Chondrocyte (in vitro differentiated cells): ENCODE measurements at places on chromosomes 7 and 10. TPM values are rescaled to one million over a fixed set of nuclear protein-coding genes. Genes with fewer than 3 reads are reported as not detected.

The GNGT1 gene
- not detected in 3 replicates for total RNA-seq

The ZNF107 gene
- total RNA-seq, result 1.7 to 3.3 TPM (median 1.9 TPM) in 3 replicates

The PRPF18 gene
- total RNA-seq, result 13.4 to 20.9 TPM (median 14.9 TPM) in 3 replicates

The MKX gene
- 19.2 to 28.8 TPM (median 22.1 TPM) in 3 replicates for total RNA-seq

The SFMBT2 gene
- total RNA-seq, result 1.8 to 2.0 TPM (median 1.9 TPM) in 3 replicates

The OR6V1 gene
- not detected in 3 replicates for total RNA-seq

The SLC26A5 gene
- not detected in 3 replicates for total RNA-seq

The MSS51 gene
- total RNA-seq, result 1.4 to 3.4 TPM (median 2.1 TPM) in 3 replicates

The FAM180A gene
- 0.27 to 1.4 TPM (median 0.31 TPM) in 3 replicates for total RNA-seq

The CBLL1 gene
- total RNA-seq, result 15.6 to 20.7 TPM (median 17.4 TPM) in 3 replicates

The RAPGEF5 gene
- total RNA-seq, result 0.53 to 2.2 TPM (median 1.9 TPM) in 3 replicates

The MINPP1 gene
- 18.9 to 26.9 TPM (median 19.2 TPM) in 3 replicates for total RNA-seq

DNA sequence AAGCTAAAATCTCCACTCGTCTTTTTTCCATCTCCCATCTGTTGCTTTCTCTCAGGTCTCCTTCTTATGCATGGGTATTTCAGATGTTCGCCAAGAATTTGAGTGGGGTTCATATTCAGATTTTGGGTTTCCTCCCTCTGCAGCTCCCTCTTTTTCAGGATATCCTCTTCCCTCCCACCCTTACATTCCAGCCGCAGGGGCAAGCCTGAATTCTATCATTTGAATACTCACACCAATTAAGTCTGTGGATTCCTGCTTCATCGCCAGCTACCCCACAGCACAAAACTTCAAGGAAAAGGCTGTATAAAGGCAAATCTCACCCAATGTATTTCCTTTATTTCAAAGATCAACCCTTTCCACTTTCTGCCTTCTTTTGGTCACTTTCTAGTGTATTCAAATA, 41.6 kb upstream of the FOXI2 start:
- no peak overlapping the region for H3K27ac ChIP-seq
- no peak overlapping the region for H3K4me3 ChIP-seq
- H3K4me1 ChIP-seq, result no peaks in the 10 kb centered on the region
- H3K27me3 ChIP-seq, result peaks cover 18% of the 10 kb centered on the region

DNA sequence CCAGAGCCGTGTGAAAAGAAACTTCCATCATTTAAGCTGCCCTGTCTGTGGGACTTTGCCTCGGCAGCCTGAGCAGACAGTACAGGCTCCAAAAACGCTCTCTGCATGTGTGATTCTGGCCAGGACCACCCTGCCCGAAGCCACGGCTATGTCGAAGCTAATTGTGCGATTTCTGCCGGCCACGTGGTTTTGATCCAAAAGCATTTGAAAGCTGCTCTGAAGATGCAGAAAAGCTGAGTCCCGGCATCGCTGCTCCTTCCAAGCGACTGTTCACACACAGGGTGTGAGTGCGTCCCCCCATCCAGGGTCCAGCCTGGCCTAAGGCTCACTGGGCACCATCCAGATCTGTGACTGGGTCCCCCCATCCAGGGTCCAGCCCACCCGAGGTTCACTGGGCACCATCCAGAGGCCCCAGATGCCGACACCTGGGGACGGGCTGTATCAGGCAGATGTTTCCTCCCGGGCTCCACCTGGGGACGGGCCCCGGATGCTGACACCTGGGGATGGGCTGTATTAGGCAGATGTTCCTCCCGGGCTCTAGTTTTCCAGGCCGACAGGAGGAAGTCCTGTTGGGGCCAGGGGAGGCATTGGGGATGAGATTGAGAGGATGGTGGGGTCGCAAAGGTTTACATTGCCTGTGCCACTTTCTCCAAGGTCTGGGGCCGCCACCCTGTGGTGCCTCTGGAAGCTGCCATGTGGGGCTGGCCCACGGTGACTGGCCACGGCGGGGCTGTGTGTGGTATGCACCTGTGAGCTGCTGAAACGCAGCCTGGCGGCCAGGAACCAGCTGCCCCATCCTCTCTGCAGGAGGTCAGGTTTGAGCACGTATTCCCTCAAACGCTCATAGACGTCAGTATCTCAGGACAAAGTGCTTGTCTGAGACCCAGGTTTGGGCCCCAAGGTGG, 527.4 kb downstream of the DNAJB6 start:
- no peaks in the 10 kb centered on the region for H3K36me3 ChIP-seq
- no peak overlapping the region for H3K27ac ChIP-seq
- H3K4me1 ChIP-seq, result no peaks in the 10 kb centered on the region
- peak; percentile 87 for DNase-seq

DNA sequence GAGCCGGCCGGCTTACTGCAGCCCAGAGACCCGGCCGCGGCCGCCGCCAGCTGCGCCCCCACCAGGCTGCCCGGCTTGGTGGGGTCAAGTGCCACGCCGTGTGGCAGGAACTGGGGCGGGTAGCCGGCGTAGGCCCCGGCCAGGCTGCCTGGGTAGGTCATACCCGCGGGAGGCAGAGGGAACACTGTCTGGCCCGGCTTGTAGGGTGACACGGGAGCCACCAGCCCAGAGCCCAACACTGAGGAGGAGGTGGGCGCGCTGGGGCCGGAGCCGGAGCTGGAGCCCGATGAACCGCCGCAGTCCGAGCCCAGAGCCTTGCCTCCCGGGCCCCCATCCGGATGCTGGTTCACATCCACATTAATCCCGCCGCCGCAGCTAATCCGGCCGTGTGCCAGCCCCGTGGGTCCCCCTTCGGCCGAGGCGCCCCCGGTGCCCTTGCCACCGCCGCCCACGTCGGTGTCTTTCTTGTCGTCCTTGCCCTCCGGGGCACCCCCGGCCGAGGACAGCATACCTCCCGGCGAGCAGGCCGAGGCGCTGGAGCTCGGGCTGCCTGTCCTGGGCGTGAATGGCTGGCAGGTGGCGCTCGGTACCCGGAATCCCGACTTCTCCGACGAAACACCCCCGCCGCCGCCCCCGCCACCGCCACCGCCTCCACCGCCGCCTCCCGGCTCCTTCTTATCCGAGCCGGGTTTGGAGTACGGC, 2.0 kb downstream of the ZNF503 start:
- peak; percentile 94 for DNase-seq
- H3K27me3 ChIP-seq, result peaks cover 13% of the 10 kb centered on the region
- peak overlapping the region; percentile 83 for H3K27ac ChIP-seq
- H3K36me3 ChIP-seq, result peaks cover 14% of the 10 kb centered on the region
- peaks cover 34% of the 10 kb centered on the region for H3K4me1 ChIP-seq
- H3K4me3 ChIP-seq, result peak overlapping the region; percentile 94

- no peak for DNase-seq
- no peak overlapping the region for H3K27ac ChIP-seq
- peaks cover 33% of the 10 kb centered on the region for H3K4me1 ChIP-seq
- no peaks in the 10 kb centered on the region for H3K36me3 ChIP-seq
These were observed 85.5 kb downstream of the PARD3 start for GRCh38 chr10:34729619-34730018.

DNA sequence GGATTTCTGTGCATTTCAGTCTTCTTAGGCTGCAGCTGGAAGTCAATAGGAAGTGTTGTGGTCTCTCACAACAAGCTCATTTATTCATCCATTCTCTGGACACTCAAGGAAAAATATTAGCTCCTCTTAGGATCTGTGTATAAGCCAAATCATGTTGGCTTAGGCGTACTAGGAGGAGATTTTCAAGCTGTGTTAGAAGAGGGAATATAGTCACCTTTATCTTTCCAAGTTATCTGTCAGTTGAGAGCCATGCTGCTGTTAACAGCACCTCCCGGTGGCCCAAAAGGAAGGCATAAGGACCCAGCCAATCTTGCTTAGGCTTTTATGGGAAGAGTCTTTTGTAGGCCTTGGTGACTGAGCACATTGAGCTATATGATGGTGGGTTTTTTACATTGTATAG, 220.0 kb downstream of the LRMDA start:
- no peak for DNase-seq
- H3K36me3 ChIP-seq, result no peaks in the 10 kb centered on the region
- no peak overlapping the region for H3K27ac ChIP-seq
- H3K4me1 ChIP-seq, result peaks cover 9% of the 10 kb centered on the region
- no peak overlapping the region for H3K4me3 ChIP-seq

GRCh38 chr7:86969865-86970264, 89.6 kb downstream of the ELAPOR2 start:
- DNase-seq, result no peak
- H3K36me3 ChIP-seq, result no peaks in the 10 kb centered on the region
- no peak overlapping the region for H3K27ac ChIP-seq
- peaks cover 38% of the 10 kb centered on the region for H3K4me1 ChIP-seq
- no peak overlapping the region for H3K4me3 ChIP-seq

DNA sequence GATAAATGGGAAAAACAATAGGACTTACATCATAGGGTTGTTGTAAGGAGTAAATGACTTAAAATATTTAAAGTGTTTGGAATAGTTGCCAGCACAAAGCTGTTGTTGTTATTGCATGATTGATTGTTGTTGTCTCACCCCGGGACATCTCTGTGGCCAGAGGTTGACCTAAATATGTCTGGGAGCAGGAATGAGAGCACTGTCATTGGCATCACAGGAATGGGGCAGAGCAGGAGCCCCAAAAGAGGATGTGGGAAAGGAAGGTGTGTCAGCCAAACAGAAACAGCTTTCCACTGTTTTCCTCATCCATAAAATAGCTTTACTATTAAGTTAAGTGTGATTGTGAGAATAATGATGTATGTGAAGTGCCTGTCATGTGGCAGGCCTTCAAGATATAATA, 121.6 kb downstream of the TMEM168 start:
- DNase-seq, result no peak
- H3K27me3 ChIP-seq, result peaks cover 6% of the 10 kb centered on the region
- H3K4me1 ChIP-seq, result no peaks in the 10 kb centered on the region
- no peak overlapping the region for H3K27ac ChIP-seq

DNA sequence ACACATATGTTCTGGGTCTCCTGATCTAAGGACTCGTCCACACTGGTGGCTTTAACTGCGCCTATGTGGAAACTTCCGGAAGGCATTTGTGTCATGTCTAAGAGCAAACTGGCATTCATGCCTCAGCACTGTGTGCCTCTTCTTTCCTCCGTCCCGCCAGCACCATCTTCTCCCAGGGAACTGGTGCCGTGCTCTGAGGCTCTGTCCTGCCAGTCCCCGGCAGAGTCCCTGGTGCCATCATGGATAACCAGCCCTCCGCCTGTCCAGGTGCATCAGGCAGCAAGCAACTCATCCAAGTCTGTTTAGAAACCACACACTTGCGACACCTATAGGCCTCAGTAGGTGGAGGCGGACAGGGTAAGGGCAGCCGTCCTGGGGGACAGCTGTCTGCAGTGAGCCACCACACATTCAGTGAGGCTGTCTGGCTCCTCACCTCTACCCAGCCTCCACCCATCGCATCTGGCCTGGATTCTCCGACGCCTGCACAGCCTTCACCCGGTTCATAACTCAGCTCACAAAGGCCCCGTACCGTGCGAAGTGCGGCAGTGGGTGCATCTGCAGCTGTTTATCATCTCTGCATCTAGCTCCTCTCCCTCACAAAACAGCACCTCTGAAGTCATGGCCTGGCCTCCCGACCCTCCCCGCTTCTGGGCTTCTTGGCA, 162.7 kb downstream of the DIP2C start:
- DNase-seq, result peak; percentile 75
- no peaks in the 10 kb centered on the region for H3K36me3 ChIP-seq

DNA sequence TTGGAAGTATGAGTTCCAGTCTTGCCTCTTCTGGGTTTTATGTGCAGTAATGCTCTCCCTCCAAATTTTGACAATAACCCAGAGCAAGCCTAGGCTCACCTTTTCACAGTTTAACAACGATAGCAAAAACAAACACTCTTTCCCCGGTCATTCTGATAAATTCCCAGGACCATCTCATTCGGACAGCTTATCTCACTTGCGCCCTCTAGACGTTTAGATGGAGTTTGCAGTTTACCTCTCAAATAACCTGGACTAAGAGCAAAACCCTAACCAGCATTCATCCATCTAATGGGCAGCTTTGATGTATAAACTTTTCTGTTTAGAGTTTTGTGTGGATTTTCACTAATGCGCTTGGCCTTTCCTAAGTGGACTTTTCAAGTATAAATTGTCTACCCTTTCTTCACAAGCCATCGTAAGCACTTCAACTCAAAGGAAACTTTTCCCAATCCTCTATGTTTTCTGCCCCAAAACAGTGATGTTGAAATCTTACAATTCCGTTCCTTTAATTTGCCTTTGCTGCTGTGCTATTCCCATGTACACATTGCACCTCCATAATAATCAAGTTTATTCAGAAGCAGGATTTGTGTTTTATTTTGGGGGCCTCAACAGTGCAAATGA, 114.9 kb downstream of the HDAC9 start:
- H3K4me1 ChIP-seq, result peaks cover 17% of the 10 kb centered on the region
- no peaks in the 10 kb centered on the region for H3K27me3 ChIP-seq
- H3K36me3 ChIP-seq, result peaks cover 8% of the 10 kb centered on the region
- H3K27ac ChIP-seq, result no peak overlapping the region
- DNase-seq, result no peak

DNA sequence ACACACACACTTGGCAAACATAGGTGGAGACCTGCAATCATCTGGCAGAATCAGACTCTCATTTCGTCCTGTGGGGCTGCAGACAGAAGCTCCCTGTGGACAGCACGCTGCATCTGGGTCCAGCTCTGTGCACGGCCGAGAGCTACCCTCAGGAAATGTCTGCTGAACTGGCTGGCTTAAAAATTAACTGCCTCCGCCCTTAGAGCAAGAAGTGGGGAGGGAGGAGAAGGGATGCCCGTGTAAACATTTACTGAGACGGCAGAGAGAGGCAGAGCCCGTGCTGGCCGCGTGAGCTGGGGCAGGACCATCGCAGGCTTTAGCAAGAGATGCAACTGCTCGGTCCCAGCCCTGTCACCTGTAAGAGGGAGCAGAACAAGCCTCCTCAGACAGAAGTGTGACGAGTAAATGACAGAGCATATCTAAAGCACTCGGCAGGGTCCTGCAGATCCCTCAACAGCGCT, 81.8 kb downstream of the TNS3 start:
- H3K4me3 ChIP-seq, result peak overlapping the region; percentile 37
- peaks cover 98% of the 10 kb centered on the region for H3K4me1 ChIP-seq
- peak overlapping the region; percentile 97 for H3K27ac ChIP-seq
- peak; percentile 74 for DNase-seq

- H3K27ac ChIP-seq, result no peak overlapping the region
- DNase-seq, result no peak
- H3K27me3 ChIP-seq, result no peaks in the 10 kb centered on the region
- H3K4me3 ChIP-seq, result no peak overlapping the region
- H3K36me3 ChIP-seq, result no peaks in the 10 kb centered on the region
These were observed 285.5 kb downstream of the TWIST1 start for GRCh38 chr7:18831943-18832342.

DNA sequence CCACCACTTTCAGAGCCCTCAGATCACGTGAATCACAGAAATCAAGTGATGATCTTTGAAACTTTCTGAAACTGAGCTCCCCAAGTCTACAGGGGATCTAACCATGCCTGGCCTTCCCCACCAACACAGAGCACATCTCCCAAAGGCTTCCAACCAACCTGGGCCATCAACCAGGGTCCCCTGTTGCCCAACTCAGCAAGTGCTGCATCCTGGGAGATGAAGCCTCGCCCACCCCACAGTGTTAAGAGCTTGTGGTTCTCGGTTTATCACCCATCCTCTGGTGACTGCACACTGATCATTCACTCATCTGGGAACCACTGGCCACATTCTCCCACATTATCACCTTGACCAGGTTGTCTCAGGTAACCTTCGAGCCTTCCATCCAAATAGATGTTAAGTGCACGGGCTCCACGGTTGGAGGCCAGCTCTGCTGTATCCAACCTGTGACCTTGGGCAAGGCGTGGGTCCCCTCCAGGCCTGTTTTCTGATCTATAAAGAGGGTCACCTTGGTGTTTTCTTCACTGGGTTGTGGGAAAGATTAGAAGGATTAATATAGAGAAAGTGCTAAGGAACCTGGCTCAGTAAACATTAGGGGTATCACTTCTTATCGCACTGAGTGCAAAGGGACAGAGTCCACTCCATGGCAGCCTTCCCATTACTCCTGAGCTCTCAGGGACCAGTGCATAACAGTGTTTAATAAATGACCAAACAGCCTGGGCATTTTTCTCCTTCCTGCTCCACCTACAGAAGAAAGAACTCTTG, 3.6 kb downstream of the ZNF488 start:
- H3K27ac ChIP-seq, result no peak overlapping the region
- H3K4me1 ChIP-seq, result peaks cover 12% of the 10 kb centered on the region
- no peak for DNase-seq
